ENCODE measurements at places on chromosomes 7 and 10.

GRCh38 chr7:34156336-34156735 is 251.0 kb downstream of the BMPER start:
- DNase-seq: no peak

- DNase-seq: no peak
Observed at GRCh38 chr7:45460379-45460778, 113.8 kb upstream of the ADCY1 start.

GRCh38 chr7:56537952-56538351 is 421.7 kb upstream of the NUPR2 start:
- DNase-seq: no peak

DNA sequence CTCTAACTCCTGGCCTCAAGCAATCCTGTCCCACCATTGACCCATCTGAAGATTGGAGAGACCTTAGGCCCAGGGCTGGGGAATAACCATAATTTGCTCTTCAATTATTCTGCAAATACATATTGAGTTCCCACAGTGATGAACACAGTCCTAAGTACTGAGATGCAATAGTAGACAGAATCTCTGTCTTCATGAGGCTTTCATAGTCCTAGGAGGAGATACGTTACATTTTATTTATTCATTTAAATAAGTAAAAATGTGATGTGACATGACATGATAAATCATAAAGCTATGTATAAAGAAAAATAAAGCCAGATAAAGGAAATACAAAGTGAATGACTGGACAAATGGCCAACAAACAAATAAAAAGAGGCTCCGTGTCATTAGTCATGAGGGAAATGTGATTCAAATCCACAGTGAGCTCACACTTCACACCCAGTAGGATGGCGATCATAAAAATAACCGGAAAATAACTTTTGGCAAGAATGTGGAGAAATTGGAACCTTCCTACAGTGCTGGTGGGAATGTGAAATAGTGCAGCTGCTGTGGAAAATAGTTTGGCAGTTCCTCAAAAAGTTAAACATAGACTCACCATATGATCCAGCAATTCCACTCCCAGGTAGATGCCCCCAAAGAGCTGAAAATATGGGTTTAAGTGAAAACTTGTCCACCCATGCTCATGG is 52.1 kb upstream of the JCAD start:
- DNase-seq: no peak

- no peak for DNase-seq
Observed at GRCh38 chr10:13594641-13595040, 7.9 kb downstream of the PRPF18 start.

GRCh38 chr7:41637049-41637448 is 65.8 kb downstream of the INHBA start:
- no peak for DNase-seq

DNA sequence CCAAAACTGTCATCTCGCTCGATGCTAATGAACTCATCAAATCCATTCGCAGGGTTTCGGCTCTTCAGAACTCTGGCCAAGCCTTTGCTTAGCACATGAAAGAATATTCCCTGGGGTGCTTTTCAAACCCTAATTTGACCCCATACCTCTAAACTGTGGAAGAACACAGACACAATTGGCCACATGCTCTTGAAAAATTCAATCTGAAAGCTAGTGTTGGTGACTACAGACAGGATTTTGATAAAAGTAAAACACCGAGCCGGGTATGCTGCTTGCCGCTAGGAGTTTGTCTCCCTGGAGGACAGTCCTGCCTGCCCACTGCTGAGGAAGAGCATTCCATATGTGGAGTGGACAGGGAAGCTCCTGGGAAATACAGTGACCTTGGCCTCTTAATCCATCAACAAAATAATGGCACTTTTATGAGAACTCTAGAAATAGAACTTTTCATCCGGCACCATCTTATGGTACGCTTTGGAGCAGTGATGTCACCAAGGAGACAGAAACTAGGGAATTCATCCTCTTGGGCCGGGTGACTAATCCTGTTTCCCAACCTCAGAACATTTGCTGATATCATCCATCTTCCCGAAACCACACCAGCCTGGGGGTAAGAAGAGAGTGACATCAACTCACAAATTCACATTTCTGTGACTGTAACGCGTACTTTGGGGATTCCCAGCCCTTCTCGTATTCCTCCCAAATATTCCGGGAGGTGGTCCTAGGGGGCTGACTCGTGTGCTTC is 34.2 kb downstream of the MTURN start:
- no peak for DNase-seq

GRCh38 chr10:102996876-102997275 is 78.8 kb downstream of the CNNM2 start:
- DNase-seq: no peak

DNA sequence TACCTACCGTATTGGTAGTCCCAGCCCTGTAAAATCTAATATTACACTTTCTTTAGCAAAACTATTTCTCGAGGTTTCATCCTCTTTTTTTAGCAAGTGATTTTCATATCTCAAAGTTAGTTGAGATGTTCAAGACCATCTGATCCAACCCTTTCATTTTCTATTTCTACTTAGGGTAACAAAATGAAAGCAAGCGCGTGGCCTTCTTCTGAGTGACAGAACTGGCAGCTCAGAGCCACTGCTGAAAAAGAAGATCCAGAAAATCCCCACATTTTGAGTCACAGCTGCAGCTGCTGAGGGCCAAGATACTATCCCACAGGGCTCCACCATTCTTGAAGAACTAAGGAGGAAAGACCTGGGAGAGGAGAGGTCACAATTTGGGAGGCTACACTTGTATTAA is 24.8 kb upstream of the ZNF800 start:
- DNase-seq: no peak

DNA sequence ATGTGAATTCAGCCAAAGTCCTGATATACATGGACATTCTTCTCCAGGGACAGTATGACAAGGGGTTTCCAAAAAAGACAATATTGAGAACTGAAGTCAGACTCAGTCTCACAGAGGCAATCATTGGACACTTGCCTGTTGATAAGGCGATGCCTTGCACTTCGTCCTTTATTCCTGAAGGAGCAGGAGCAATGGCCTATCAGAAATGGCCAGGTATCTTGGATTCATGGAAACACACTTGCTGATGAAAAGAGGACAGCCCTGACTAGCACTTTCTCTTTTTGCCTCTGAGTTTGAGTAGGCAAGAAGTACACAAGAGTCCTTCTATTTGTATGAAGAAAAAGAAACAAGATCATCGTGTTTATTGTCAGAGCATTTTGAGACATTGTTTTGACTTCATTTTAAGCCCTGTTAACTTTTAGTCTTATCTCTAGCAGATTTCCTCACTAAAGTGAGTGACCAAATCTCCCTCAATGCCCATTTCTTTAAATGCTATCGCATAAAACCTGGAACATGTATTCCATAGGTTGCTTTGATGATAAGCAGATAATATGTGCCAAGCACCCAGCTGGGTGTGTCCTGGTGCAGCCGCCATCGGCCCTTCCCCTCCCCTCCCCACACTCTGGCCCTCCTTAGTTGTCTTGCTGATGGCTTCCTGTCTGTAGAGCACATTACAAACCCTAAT is 26.6 kb downstream of the ST8SIA6 start:
- no peak for DNase-seq

GRCh38 chr10:112991888-112992491 is 41.9 kb downstream of the TCF7L2 start:
- no peak for DNase-seq

DNA sequence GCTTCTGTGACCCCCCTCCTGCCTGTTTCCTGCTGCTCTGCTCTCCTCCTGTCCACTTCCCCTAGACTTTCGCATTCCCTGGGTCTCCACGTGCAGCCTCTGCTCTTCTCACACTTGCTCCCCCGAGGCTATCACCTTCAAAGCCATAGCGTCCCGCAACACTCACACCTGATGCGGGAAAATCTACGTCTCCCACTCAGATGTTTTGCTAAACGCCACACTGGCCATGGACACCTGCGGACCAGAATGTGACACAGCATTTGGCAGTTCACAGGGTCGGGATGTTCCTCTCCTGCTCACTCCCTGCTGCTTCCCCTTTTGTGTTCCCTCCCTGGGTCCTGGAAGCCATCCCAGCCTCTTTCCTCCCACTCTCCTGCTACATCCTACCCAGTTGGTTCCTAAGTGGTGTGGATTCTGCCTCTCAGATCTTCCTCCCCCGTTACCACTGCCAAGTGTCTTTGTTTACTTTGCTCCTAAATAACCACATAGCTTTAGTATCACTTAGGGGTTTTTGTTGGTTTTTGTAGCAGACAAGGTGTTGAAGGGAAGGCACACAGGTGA is 33.7 kb upstream of the RBM33 start:
- DNase-seq: no peak

DNA sequence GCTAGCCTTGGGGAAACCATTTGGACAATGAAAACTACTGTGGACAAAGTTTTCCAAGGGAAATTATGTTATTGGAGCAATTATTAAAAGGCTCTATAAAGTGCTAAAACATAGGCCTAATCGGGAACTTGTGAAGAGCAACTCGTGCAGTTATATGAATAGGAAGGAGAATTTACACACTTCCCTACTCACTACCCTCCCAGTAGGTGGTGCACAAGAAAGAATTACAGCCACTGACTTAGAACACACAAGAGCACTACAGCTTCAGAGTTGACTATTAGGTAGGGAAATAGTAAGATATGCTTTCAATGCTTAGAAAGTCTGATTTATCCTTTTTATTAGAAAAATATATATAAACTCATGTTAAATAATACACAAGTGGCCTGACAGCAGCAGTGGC is 47.2 kb downstream of the GSAP start:
- no peak for DNase-seq

GRCh38 chr10:124025660-124026588 is 67.5 kb downstream of the CHST15 start:
- no peak for DNase-seq
